Stimulated activated CD8-positive, alpha-beta memory T cell treated with anti-CD3 and anti-CD28 coated beads, Interleukin-4, amount 100 ng/mL, for 1 hour (primary cell): ENCODE measurements at places on chromosomes 4 and X.

DNA sequence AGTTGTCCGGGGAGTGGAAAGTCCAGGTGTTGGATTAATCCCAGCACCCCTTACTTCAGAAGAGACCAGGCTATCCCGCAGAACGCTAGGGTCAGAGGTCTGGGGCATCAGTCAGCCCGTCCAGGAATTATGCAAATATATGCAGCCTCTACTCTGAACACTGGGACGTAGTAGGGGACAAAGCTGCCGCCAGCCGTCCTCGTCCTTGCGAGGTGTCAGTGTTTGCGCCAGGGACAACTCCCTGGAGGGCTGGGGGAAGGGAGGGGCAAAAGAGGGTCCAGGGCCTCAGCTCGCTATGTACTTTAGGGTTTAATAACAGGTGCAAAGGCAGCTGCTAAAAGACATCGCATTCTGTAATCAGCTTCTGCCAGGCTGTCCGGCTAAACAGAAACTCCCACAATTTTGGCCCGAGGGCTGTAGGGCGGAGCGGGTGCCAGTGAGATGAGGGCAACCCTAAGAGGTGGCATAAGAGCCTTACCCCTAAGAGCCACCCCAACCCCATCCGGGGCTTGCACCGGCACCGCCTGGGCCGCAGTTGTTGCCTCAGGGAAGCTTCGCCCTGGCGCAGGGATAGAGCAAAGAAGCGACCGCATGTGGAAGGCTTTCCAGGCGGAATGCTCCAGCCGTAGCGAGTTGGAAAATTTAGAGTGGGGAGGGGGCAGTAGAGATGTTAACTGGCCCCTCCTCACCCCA is 8.4 kb downstream of the HAND2 start:
- DNase-seq = no peak

DNA sequence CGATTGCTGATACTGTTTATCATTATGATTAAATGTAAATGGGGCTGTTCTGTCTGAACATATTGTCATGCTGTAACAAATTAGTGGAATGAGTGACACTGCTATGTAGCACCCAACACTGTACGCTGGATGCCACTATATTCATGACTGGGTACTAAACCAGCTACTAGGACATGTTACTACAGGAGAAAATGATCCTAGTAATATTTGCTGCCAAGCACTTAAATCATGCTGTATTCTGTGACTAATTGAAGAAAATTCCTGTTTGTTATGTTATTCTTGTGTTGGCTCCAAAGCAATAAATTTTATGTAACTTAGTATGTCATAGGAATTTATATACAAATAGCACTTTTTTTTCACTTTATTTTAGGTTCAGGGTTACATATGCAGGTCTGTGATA is 804.2 kb downstream of the CENPC start:
- no peak for DNase-seq

DNA sequence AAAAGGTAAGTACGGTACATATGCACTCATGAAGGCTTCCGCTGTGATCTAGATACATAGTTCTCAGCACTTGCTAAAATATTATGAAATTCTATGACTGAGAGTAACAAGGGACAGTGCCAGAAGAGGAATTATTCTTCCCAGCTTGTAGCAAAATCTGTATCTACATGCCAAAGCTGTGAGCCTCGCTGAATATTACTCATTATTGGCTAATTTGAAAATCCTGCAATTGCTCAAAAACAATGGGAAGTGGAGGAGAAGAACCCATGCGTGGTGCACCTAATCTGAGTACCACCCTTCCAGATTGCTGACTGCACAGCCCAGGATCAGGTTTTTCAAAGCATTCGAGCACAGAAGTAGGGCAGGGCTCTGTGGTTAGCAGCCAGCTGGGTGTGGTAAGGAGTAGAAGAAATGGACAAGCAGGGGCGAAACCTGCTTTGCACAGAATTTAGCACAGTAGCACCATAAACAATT is 17.4 kb upstream of the PDCL2 start:
- no peak for DNase-seq

DNA sequence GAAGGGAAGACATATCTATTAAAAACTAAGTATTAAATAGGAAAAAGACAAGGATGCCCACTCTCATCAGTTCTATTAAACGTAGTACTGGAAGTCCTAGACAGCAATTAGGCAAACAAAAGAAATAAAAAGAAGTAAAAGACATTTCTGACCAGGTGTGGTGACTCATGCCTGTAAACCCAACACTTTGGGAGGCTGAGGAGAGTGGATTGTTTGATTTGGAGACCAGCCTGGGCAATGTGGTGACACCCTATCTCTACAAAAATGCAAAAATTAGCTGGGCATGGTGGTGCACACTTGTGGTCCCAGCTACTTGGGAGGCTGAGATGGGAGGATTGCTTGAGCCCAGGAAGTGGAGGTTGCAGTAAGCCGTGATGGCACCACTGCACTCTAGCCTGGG is 1071.8 kb downstream of the FAT4 start:
- DNase-seq = no peak
